HT-29 (cell line): ENCODE measurements at places on chromosomes 5 and 9. TPM values are rescaled to one million over a fixed set of nuclear protein-coding genes. Genes with fewer than 3 reads are reported as not detected.

CDKN2B gene
- 13.0 and 24.8 TPM in 2 replicates for total RNA-seq

ANKRD34B gene
- not detected in 2 replicates for total RNA-seq

FBP2 gene
- not detected in 2 replicates for total RNA-seq

WDR38 gene
- not detected in 2 replicates for total RNA-seq

PIP5K1B gene
- total RNA-seq, result 1.1 and 1.2 TPM in 2 replicates

GPRIN1 gene
- 4.3 and 5.6 TPM in 2 replicates for total RNA-seq

PCDHB12 gene
- 0.13 and 0.18 TPM in 2 replicates for total RNA-seq

DAB2 gene
- total RNA-seq, result 2.3 and 3.4 TPM in 2 replicates

SLC6A7 gene
- 0.66 and 0.76 TPM in 2 replicates for total RNA-seq

DNA sequence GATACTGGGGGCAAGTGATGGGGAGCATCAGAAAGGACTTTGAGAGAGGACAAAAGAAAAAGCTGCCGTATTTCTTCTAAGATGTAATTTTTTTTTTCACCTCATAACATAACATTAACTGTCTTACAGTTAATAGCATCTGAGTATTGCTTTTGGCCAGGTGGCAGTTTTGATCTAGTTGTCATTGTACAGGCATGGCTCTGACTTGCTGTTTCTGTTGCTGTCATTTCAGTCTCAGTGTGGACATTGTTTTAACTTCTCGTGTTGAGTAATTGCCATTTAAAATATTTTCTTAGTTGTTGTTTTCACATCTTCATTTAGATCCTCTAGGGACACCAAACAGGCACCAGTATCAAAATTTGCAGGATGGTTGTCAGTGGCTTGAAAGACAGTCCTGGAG, 12.4 kb downstream of the SMAD5 start:
- no peak for DNase-seq

GRCh38 chr9:116447934-116448333, 239.2 kb upstream of the TRIM32 start:
- DNase-seq, result no peak

GRCh38 chr5:83109380-83109779, 32.0 kb downstream of the XRCC4 start:
- DNase-seq, result no peak

GRCh38 chr9:19303216-19303615, 72.7 kb downstream of the DENND4C start:
- no peak for DNase-seq

DNA sequence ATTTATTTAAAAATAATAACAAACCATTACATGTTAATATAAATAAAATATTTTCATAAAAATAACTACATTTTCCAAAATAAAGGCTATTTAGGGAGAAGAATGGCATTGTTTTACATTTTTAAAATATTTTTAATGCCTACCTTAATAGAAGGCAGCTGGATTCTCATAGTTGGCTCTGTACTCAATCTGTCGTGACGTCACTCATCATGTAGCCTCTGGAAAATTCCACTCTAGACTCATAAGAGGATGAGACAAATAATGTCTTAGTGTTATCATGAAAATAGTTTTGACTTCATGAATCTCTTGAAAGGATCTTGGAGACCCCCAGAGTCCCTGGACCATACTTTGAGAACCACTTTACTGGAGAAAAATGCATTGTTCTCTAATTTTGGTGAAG, 93.1 kb downstream of the NXNL2 start:
- DNase-seq, result no peak

- DNase-seq, result no peak
Observed at GRCh38 chr9:93922535-93922934, 32.6 kb downstream of the BARX1 start.

DNA sequence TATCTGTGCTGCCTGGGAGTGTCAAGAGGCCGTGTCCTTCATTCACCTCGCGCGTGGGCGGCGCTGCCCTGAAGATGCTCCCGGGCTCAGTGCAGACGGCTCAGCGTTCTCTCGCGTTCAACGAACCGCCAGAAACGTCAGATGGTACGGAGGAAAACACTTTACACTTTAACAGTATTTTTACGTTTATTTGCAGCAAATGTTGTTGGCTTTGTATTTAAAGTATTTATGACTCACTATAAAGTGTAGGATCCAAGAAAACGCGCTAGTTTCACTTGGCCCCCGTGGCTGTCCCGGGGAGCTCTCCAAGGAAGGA, 544 bp upstream of the ERCC6L2 start:
- DNase-seq, result peak; percentile 58
